ENCODE measurements at places on chromosomes 2 and 18. TPM values are rescaled to one million over a fixed set of nuclear protein-coding genes. Genes with fewer than 3 reads are reported as not detected.

The HIBCH gene
- 54.8 TPM for total RNA-seq

The RIF1 gene
- total RNA-seq, result 53.0 TPM

The TMEM198 gene
- 8.2 TPM for total RNA-seq

The KCNS3 gene
- total RNA-seq, result 8.2 TPM

The TMEM247 gene
- total RNA-seq, result not detected

The ASXL3 gene
- 23.0 TPM for total RNA-seq

The CDH2 gene
- total RNA-seq, result 210 TPM

The STK16 gene
- total RNA-seq, result 24.1 TPM

The FHOD3 gene
- total RNA-seq, result 1.6 TPM

The ABCB11 gene
- total RNA-seq, result 0.09 TPM

The SMAD2 gene
- 145 TPM for total RNA-seq

The HAAO gene
- total RNA-seq, result 14.5 TPM

The RBKS gene
- 5.4 TPM for total RNA-seq

The ZNF532 gene
- 184 TPM for total RNA-seq

The FOXI3 gene
- 0.57 TPM for total RNA-seq

The IGFBP5 gene
- 75.3 TPM for total RNA-seq

- DNase-seq, result no peak
These were observed 2.4 kb downstream of the CASP8 start for GRCh38 chr2:201262718-201263117.

GRCh38 chr2:226073496-226074160 is 674.1 kb downstream of the NYAP2 start:
- DNase-seq, result no peak

- DNase-seq, result no peak
These were observed 357.7 kb upstream of the SYT4 start for GRCh38 chr18:43634994-43635393.

DNA sequence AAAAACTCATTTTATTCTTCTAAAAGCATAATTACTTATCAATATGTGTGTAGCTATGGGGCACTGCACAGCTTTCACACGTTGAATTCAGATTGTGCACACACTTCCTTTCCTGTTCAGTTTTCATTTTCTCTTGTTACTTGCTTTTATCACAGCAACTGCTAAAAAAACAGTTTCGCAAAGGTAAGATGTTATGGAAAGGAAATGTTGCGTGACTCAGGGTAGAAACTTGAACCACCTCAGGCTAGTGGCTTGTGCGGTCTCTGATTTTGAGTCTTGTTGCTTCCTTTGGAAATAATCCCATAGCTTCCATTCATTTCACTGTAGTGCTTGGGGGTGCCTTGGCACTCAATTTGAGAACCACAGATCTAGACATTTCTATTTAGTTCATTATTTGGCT is 171.9 kb downstream of the FMNL2 start:
- DNase-seq, result no peak

DNA sequence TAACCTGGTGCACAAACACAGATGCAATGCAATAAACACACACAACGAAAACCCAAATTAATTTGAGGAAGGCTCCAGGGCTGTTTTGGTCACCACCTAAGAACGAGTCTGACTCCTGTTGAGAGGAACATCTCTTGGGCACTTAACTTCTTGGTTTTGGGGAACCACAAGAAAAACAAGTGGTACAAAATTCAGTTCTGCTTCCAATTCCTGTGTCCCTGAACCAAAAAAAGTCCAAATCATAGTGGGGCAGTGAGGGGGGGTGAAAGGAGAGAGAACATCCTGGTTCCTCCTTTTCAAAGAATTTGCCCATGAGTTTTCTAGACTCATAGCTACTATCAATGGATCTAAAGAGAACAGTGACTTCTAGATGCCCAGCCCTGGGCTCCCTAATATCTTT is 143.6 kb downstream of the COL4A4 start:
- DNase-seq, result no peak

GRCh38 chr2:152924722-152925121 is 206.3 kb downstream of the ARL6IP6 start:
- no peak for DNase-seq

DNA sequence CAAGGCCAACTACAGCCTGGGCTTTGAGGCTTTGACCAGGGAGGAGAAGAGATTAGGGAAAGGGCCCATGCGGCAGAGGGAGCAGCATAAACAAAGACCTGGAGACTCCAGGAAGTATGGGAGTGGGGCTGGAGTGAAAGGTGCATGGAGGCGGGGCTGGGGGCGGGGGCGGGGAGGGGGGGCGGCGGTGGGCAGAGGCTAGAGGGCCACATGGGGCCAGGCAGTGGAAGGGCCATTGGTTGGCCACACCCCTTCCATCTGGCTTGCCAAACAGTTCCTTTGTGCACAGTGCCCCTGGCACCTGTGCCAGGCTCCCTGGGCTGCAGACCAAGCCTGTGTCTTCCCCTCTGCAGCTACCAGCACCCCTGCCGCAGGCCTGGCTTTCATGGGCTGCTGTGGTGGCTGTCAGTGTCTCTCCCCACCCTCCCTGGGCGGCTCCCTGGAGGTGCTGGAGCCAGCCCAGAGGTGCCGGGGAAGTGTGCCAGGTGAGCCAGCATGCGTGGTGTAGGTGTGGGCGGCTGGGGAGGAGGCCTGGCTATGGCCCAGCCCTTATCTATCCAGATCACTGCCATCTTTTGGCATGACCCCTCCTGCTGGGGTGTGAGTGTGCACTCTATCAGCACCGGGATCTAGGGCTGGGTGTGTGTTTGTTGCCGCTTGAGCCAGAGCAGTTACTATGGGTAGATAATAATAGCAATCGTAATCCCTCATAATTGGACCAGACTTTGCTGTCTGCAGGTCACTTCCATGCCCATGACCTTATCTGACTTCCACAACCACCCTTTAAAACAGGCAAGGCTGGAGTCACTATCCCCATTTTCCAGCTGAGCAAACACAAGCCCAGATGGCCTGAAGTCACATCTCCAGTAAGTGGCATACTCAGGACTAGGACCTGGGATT is 30.5 kb downstream of the DNMT3A start:
- DNase-seq, result no peak

- DNase-seq, result no peak
These were observed 5.7 kb upstream of the SERPINB2 start for GRCh38 chr18:63881851-63882250.

- no peak for DNase-seq
These were observed 1.1 kb downstream of the PAX8 start for GRCh38 chr2:113277474-113278072.

DNA sequence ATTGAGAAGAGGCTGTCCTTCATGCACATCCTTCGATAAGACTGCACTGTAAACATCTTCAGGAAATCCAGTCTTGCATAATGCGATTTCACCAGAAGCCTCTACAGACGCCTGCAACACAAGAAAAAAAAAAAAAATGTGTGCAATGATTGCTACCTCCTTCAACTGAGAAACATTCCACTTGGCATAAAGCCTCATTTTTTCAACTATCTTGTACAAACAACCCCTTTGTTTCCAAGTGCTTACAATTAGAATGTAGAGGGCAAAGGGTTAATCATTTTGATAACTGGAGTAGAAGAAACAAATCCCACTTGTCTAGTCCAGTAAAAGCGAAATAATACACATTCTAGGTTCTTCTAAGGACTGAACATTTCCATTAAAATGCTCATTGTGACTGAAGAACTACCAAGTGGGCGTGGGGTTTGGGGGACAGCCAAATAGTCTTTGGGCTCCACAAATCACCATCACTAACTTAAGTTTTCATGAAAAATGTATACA is 29.2 kb downstream of the CDH2 start:
- no peak for DNase-seq

GRCh38 chr2:70280242-70280798 is 13.2 kb downstream of the SNRPG start:
- no peak for DNase-seq

DNA sequence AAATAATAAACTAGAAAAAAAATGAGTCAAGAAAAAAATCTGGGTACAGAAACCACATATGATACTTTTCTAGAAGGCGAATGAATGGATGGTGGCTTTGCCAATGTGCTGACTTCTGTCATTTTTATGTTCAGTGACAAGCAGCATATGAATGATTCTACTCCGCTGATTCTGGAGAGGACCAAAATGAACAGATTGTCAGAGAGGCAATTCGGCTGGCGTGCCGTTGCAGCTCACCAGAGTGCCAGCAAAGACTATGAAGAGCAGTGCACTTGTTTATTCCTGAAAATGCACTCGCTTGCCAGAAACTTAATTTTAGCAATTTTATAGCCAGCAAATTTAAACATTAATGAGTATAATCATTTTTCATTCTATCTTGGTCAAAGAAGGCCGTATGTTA is 105.9 kb upstream of the NYAP2 start:
- no peak for DNase-seq

DNA sequence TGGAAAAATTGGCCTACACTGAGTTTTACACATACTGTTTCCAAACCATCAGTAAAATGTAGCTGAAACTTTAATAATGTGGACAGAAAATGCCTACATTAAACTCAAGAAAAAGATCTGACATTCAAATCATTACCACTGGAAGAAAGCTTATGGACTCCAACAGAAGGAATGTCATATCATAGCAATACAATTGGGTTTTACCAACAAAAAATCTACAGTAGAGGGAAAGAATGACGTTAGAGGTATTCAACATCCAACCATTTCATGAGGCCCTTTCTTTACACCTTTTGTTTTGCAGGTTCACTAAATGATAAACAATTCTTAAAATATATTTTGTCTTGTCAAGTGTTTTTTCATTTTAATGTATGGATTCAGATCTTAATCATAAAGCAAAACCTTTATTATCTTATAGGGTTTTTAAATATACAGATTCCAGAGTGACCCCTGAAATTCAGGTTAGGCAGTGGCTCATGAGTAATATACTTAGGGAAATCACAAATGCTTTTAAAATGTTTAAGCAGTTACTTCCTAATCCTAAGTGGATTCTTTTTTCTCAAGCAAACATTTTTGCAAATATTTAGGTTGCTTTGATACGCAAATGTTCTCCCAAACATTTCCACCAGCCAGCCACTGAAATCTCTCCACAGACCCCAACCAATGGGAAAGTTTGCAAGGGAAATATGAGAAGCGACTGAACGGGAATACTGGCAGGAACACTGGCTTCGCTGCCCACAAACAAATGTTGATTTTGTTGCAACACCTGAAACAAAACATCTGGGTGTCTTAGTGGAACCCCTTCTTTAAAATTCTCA is 168.7 kb downstream of the TCF4 start:
- no peak for DNase-seq

DNA sequence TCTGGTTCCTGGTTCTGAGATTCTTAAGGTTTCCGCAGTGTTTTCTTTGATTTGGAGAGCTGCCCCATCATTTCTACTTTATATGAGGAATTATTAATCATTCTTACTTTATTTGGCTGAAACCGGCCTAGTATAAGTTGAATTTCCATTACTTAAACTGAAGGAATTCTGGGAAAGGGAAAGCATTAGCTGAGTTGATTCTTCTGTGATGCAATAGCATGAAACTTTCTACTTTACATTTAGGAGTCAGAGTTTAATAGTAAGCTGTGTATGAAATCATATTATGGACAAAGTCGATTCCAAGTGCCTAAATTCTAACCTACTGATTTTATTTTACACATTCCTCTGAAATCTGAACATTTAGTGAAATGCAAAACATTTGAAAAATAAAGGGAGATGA is 1269.7 kb upstream of the ZEB2 start:
- DNase-seq, result no peak

DNA sequence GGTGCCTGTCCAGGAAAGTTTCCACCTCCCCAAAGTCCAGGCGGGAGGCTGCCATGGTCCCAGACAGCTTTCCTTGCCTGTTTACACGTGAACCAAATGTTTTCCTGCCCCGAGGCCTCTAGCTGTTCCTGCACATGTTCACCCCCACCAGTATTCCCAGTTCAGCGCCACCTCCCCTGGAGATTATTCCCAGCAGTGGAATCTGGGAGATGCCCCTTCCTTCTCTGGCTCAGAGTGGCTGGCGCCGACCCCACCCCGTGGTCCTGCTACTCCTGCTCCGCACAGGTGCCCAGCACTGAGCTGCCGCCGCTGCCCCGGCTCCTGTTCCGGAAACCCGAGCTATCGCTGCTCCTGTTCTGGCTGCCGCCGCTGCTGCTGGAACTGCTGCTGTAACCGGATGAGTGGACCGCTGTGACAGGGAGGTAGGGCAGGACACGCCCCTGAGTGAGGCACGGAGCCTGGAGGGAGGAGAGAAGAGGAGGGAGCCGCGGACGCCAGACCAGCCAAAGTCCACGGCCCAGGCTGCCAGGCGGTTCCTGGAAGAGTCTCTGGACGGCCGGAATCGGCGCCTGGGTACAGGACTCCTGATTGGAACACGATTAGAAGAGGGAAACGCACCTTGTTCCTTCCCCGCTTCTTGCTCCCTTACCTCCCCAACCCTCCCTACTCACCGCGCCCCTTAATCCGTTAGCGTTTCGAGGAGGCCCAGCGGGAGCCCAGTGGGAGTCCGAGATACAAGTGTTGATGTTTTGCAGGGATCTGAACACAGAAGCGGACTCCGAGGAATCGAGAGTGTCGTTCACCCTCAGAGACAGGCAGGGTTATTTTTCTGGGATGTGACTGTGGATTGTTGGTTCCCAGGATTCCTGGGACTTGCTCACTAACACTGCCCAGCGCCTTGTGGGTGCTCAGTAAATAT is at the start of gene PDE11A:
Gene PDE11A (minus strand): TSS at position 395 of the 919 bp plus-strand sequence. CDS start 340 bp downstream, at position 55.
- DNase-seq, result peak; percentile 62
